ENCODE measurements at places on chromosomes 7 and 10.

GRCh38 chr7:27202862-27203134 is 2.9 kb upstream of the HOXA13 start:
- DNase-seq = no peak

DNA sequence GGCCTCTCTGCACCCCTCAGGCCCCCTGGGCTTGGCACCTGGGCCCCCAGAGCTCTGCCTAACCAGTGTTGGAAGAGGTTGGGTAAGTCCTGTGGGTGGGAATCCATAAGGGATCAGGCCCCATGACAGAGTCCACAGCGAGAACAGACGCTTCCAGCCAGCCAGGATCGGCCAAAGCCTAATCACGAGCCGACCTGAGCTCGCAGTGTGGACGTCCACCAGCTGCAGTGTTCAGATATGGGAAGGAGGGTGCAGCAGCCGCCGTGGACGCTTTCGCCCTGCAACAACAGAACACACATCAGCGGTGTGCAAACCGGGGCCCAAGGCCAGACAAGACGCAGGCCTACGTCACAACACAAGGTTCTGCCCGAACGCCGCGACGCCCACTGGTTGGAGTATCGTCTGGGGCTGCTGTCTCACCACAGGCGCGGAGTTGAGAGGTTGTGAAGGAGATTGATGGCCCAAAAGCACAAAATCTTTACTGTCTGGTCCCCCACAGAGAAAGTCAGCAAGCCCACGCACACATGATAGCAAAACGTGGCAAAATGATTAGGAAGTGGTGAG is 102.1 kb downstream of the FOXL3 start:
- DNase-seq = no peak

- DNase-seq = no peak
Measured at GRCh38 chr7:96183163-96183670, 138.7 kb downstream of the SLC25A13 start.

GRCh38 chr10:61882621-61883370 is 18.7 kb upstream of the ARID5B start:
- DNase-seq = no peak

- no peak for DNase-seq
Measured at GRCh38 chr7:142181211-142181610, 69.7 kb downstream of the MGAM2 start.

- no peak for DNase-seq
Measured at GRCh38 chr10:123643315-123643714, 22.8 kb upstream of the GPR26 start.

GRCh38 chr7:133853706-133854276 is 273.3 kb upstream of the LRGUK start:
- peak; percentile 9 for DNase-seq

DNA sequence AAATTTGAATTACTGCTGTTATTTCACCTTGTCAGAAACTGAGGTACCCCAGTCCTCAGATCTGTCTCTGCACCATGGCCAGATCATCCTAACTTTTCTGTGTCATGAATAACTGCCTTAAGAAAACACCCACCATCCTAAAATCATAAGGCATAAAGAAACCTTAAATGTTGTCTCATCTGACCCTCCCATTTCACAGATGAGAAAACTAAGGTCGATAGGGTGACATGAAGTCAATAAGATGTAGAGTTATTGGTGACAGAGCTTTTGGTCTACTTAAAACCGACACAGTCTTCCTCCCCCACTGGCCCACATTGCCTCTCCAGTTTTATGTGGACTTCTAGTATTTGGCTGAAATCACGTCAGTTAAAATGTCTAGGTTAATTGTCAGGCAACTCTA is 101.5 kb upstream of the PDCD4 start:
- no peak for DNase-seq

GRCh38 chr10:95693668-95694534 is at the start of gene TCTN3:
Gene TCTN3, minus strand, starts transcription at chr10:95693927. Its CDS starts 28 bp downstream, at chr10:95693899.
- DNase-seq = peak; percentile 100

GRCh38 chr7:140869430-140869829 is 55.3 kb downstream of the BRAF start:
- DNase-seq = no peak

DNA sequence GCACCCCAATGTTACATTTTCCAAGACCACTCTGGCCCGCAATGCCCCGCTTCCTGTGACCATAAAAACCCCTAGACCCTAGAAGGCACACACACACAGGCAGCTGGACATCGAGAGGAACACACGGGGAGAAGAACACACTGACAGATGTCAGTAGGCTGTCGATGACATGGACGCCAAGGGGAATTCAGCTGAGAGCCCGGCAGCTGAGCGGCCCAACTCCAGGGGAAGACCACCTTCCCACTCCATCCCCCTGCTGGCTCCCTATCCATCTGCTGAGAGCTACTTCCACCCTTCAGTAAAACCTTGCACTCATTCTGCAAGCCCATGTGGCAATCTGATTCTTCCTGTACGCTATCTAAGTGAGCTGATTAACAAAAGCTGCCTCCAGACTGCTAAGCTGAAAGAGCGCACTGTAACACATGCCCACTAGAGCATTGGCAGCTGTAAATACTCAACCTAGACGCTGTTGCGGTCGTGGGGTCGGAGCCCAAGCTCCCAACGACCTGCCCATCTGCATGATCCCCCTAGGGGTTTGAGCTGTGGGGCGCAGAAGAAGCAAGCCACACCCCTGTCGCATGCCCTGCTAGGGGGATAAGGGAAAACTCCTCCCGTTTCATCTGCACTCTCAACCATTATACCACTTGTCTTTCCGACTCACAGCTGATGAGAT is 843.6 kb upstream of the POT1 start:
- no peak for DNase-seq

- no peak for DNase-seq
Measured at GRCh38 chr10:128275388-128276177, 149.4 kb upstream of the MKI67 start.

DNA sequence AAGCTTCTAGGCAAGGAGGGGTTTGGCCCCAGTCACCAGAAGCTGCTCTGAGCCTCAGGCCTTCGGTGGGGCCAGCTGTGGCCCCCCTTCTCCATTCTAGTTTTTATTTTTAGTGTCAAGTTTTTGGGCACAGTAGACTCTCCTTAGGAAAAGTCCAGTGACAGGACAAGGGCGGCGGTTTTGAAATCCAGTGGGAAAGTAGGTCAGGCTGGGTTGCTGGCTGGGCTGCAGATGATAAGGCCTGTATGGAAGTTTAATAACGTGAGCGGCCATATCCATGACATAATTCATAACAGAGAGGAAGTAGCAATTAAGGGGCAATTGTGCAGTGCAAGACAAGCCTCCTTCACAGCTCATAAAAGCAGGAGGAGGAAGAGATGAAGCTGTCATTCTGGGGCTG is 87.1 kb upstream of the ZNF716 start:
- DNase-seq = no peak

DNA sequence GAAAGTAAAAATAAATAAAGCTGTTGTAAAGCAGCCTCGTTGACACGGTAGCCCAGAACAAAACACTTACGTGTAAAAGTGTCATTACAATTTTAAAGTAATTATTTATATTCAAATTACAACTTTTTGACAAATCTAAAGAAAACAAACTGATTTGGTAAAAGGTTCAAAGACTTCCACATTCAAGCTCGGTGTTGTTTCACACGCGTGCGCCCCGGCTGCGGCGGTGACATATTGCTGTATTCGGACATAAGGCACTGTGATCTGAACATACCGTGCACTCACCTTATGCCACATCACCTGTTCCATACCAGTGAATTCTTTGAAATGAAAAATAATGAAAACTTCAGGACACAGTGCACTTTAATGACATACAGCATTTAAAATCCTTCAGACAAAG is 36.9 kb upstream of the RHEB start:
- no peak for DNase-seq

GRCh38 chr10:103929381-103929921 is 11.5 kb upstream of the STN1 start:
- no peak for DNase-seq

DNA sequence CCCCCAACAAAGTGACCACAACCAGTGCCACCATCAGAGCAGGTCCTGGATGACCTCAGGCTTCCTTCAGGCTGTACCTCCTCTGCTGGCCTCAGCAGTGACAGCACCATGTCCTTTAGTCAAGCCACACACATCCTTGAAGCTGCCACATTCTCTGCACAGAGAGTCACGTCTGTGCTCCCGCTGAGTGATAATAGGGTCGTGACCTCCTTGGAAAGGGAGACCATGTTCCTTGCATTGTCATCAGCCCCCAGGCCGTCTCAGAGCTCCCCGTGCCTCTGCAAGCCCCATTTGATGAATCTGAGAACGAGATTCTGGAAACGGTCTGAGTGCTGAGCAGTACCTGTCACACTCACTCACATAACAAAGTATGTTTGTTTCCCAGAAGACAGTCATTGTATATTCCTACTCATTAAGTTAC is 106.5 kb upstream of the PRR15 start:
- no peak for DNase-seq

- no peak for DNase-seq
Measured at GRCh38 chr7:96212474-96212873, 109.4 kb downstream of the SLC25A13 start.

DNA sequence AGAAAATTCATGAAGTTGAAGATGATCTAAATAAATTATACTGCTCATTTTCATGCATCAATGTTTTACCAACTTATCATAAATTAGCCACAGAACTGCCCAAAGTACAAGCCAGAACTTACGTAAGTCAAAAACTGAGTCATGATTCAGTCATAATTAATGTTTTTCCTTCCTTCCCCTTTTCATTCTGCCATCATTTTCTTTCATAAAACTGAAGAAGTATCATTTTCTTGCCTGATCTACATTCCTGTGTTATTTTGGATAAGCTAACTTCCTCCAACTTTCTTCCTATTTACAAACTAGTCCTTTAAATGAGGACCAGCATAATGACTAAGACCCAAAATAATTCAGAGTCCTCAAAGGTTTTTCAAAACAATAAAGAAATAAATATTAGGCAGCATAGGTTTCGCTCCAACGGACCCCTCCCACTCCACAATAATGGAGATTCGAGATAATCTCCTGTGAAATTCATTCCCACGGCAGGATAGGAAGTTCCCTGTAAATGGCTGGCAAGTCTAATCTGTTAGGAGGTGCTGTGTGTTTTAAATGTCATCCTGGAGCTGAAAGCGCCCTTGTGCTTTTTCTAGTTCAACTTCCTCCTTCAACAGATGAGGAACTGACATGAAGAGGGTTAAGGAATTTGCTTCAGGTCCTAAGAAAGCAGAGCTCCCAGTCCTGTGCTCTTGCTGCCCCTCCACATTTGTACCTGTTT is 218.9 kb downstream of the DOCK4 start:
- DNase-seq = no peak

DNA sequence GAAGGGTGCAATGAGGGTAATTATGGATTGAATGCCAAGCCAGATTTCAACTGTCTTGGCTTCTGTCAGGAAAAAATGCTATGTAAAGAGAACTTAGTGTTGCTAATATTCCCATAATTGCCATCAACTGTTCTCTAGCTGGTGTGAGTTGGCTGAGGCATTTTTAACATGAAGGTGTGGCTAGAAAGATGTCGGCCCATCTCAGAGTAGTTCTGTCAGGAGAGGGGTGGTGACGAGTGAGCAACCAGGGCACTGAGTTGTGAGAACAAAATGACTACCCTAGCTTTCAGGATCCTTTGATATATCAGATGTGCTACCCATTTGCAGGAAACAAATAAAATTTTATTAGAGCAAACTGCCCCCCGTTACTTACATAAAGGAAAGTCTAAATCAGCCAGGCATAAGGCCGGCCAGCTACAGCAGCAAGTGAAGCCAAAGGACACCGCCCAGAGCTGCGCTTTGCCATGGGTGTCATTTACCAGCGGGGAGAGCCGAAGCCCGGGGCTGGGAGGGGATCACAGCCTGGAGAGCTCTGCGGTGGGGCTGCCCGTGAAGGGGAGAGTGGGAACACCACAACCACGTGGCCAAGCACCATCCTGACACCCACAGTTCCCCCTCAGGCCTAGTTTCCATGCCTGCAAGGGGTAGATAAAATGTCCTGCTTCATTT is 141.4 kb downstream of the ICA1 start:
- no peak for DNase-seq
